ENCODE measurements at places on chromosomes 3 and 15.

DNA sequence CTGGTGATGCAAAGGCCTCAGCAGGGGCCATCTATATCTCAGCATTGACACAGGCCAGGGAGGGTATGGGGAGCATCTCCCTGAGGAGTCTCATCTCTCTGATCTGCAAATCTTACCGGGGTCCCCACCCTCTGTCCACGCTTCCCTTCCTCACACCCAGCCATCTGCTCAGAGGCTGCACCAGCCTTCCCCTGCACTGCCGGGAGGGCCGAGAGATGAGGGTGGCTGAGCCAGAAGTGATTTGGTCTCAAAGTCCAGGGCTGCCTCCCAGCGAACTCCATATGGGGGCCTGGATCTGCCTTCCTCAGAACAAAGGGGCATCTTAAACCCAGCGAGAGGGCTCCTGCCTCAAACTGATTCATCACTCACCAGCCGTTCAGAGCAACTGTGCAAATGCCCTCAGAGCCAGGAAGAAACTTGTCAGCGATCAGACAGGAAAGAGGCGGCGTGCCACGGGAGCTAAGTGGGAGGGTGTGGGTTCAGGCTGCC lies 4.6 kb downstream of the IGDCC3 start:
- no peak for DNase-seq

GRCh38 chr3:54432975-54433374 lies 310.6 kb downstream of the CACNA2D3 start:
- no peak for DNase-seq

- DNase-seq: no peak
These were observed 9.2 kb upstream of the HLTF start for GRCh38 chr3:149095487-149095886.

DNA sequence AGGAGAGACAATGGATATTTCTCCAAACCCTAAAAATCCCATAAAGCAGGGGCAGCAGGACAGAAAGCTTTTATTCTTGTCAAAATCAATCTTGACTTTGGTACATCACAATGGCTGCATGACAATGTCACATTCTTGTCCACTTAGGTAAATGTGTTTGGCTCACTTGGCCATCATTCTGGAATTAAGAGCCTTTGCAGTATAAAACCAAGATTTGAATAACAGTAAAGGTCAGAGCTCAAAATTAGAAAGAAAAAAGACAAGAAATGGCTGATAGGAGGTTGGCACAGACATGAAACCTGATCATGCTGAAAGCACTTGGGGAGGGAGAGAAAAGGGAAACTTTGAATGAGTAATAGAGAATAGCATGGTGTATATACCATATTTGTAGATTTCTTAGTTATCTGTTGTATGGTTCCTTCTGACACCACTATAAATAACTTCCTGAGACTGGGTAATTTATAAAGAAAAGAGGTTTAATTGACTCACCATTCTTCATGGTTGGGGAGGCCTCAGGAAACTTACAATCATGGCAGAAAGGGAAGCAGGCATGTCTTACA lies 158.5 kb upstream of the SGO1 start:
- DNase-seq: no peak

- DNase-seq: no peak
These were observed 321.0 kb upstream of the TGFBR2 start for GRCh38 chr3:30285188-30286006.

DNA sequence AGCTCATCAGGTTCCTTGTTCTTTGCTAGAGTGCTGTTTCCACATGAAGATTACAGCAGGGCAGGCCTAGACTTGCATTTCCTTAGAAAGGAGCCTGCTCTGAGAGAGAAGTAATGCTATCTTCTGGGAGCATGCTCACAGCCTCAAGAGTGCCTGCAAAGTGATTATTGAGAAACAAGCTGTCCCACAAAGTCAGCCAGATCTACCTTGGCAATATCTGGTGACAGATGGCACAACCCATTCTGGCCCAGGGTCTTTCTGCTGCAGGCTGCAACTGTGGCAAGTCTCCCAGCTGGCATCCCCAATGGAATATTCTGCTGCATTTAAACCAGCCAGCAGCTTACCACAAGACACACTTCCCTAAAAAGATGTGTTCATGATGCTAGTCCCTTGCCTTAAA lies 29.3 kb downstream of the MTMR10 start:
- DNase-seq: no peak

DNA sequence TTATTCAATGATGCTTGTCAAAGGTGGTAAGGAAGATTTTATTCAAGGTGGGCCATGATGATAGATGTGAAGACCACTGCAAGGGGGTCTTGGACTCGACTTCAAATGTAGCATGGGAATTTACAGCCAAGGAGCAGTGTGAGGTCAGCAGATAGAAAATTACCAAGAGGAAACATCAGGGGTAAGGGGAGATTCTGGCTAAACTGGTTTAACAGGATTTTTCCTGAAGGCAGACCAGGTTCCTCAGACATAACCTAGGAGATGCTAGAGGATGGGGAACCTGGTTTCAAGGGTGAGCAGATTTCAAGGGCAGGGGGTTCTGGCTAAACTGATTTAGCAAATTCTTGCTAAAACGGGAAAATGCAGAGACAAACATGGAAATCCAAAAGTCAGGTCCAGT lies 464.9 kb downstream of the TAFA4 start:
- DNase-seq: no peak

- no peak for DNase-seq
These were observed 39.7 kb downstream of the SEMA5B start for GRCh38 chr3:122987736-122988319.

- DNase-seq: no peak
These were observed 14.0 kb upstream of the RTP3 start for GRCh38 chr3:46483825-46484224.

- DNase-seq: no peak
These were observed 47.2 kb downstream of the DIPK2A start for GRCh38 chr3:144018776-144019175.

- peak; percentile 93 for DNase-seq
These were observed 600.8 kb downstream of the FOXP1 start for GRCh38 chr3:70982700-70983140.

DNA sequence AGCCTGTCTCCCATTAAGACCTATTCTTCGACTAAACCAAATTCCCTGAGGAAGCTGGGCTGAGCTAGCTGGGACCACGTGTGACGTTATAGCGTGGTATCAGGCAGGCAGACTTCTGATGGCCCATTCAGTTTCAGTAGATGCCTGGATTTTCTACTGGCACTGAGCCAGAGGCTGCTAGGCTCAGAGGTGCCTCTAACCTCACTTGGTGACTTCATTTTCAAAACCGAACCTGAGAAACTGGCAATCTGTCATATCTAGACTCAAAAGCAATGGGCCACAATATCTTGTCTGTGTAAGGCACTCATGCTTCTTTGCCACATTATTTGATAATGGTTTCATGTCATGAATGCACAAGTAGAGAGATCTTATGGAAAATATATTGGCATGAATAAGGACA lies 352.1 kb upstream of the AZI2 start:
- DNase-seq: peak; percentile 56

- DNase-seq: no peak
These were observed 22.6 kb upstream of the PEX5L start for GRCh38 chr3:180059356-180059755.

GRCh38 chr3:59734061-59734460 lies 684.2 kb upstream of the CFAP20DC start:
- no peak for DNase-seq

DNA sequence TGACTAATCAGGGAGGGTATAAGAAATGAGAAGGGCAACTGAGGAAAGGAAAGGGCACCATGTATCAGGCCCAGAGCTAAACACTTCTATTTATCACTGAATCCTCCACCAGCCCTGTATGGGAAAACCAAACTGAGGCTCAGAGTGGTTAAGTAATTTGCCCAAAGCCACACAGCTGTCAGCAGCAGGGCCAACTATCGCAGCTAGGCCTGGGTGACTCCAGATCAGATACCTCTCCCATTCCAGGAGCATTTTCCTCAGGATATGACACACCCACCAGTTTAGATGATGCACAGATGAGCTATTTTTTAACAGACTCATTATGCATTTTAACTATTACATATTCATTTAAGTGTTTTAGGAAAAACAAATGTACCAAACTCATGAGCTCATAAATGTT lies 14.5 kb downstream of the NUP210 start:
- no peak for DNase-seq

- DNase-seq: peak; percentile 48
These were observed 5.7 kb downstream of the OSBPL11 start for GRCh38 chr3:125589547-125590122.

GRCh38 chr3:138407236-138407907 lies 27.0 kb upstream of the ESYT3 start:
- DNase-seq: no peak

DNA sequence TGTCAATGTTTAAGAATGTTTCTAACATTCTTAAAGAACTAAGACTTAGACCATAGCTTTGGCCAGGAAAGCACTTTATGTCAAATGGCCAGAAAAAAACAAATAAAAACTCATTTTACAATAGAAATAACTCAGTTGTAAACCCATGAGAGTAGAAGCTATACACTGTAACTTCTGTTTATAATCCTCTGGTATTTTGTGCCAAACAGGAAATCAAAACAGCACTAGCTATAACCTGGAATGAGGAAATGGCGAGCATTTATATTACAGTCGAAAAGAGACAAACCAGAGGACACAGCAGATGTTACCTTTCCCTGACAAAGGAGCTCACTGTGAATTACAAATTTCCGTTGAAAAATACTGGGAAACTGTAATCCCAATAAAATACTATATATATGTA lies 10.3 kb downstream of the GK5 start:
- no peak for DNase-seq

DNA sequence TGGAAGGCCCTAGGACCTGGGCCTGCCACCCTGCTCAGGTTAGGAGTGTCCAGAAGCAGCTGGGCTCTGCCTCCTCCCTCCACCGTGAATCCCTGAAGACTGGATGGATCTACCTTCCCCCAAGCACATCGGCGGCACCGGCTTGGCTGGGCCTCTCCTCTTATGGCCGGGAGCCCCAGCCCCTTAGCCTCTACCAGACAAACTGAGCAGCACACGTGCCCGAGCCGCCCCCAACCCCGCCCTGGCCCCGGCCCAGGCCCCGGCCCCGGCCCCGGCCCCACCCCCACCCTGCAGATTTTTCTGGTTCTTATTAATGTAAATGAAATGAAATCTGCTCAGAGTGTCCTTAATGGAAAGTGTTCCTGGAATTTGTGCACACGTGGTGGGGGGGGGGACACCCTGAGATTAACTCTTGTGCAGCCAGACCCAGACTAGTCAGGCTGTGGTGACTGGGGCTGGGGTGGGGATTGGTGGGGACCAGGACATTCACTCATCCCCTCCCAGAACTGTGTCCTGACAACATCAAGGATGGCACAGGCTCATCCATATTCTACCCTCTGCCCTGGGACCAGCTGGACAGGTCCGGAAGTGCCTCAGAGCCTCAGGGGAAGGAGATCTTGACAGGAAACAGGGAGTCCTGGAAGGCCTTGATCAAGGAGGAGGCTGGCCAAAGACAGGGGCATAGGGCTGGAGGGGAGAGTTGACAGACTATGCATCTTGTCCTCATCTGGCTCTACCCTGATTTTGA lies 30.9 kb upstream of the SEMA3F start:
- DNase-seq: no peak

DNA sequence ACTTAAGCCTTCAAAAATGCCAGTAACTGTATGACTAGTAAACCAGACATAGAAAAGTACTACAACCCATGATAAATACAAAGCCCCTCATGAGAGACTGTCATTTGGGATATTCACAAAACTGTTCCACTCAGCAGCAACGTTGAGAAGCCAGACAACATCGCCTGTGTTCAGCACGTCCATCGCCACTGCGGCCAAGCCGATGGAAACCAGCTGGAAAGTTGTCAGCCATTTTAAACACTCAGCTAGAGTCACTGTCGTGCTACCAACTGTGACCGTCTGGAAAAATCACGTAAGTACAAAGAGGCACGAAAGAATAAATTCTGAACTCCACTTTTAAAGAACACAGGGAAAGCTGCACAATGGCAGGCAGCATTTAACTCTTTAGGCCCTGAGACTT lies 340.7 kb upstream of the WNT5A start:
- no peak for DNase-seq

DNA sequence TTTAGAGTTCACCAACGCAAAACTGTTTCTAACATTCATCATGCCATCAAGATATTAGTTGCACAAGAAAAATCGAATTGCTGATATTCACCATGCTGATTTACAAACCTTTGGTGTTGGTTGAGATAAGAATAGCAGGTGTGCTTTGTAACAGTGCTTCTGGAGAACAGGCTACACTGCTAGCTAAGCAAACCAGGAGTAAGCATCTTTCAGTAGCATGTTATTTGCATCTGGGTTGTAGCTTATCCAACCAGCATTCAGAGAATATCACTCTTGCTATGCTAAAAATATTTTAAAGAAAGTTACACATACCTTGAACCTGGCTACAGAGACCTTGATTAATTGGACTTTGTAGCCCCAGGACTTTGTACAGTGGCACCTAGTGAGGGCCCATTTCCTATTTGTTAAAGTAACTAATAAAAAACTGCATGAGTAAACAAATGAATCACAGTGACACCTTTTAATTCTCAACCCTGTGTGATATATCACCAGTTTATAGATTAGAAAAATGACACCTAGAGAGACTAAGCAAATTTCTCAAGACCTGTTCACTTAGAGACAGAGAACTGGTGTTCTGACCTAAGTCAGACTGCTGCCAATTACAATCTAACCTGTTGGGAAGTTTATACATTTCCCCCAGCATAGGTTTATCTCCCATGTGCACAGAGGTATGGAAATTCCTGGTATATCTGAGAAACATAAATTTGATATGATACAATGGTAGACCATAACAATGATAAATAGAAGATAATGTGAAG lies 435.5 kb upstream of the TGFBR2 start:
- DNase-seq: peak; percentile 77

DNA sequence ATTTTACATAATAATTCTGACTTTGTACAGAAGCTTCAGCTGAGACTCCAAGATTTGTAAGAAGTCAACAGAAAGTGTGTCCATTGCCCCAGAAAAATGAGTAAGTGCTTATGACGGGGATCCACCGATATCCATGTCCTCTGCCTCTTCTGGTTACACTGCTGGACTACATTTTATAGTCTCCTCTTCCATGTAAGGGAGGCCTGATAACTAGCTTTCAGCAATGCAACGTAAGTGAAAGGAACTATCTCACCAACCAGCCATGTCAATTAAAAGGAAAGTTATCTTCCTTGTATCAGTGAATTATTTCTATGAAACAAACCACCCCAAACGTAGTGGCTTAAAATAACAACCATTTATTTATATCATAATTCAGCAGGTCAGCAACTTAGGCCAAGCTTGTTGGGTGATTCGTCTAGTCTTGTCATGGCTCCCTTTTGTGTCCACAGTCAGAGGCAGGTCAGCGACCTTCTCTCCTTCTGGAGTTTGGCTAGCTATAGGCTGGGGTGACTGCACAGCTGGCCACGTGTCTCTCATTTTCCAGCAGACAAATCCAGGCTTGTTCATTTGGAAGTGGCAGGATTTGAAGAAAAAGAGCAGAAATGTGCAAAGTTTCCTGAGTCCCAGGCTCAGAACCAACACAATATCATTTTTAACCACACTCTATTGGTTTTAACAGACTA lies 44.9 kb downstream of the TRIM69 start:
- DNase-seq: no peak

- DNase-seq: no peak
These were observed 288.8 kb downstream of the CNTN6 start for GRCh38 chr3:1381647-1382036.

Measured in MM.1S (cell line).